Activated T-cell treated with anti-CD3 and anti-CD28 coated beads, Interleukin-2, amount 50 U/mL, for 48 hours (primary cell): ENCODE measurements at places on chromosomes 1 and 21.
A peak's percentile ranks its signal among the peaks of the same experiment; 100 is the strongest.

GRCh38 chr21:37871121-37871862, 45.0 kb downstream of the KCNJ6 start:
- DNase-seq: no peak

DNA sequence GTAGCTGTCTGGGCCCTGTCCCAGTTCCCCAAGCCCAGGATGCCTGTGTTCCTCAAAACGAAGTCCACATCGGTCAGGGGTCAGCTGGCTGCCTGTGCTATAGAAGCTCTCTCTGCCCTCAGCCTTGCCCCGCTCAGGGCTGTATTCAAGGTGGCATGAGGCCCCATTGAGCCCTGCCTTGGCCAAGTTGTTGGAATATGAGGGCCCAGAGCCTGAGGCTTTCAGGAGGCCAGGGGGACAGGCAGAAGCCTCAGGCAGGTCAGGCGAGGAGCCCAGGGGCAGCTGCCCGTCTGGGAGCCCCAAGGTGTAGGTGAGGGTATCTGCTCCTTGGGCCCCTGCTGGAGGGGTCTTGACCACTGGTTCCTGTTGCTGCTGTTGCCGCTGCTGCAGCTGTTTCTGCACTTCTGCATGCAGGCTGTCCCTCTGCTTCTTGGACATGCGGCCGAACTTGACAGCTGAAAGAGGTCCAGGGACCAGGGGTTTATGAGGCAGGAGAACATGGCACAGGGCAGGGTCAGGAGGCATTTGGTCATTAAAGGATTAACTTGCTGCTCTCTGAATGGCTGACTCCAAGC, 9.8 kb upstream of the LINGO4 start:
- DNase-seq: no peak

GRCh38 chr1:43358746-43359693, at the start of gene CDC20:
TSS of gene CDC20 (plus strand) at chr1:43358981. CDS start at chr1:43359216, 235 bp downstream.
- DNase-seq: peak; percentile 100

DNA sequence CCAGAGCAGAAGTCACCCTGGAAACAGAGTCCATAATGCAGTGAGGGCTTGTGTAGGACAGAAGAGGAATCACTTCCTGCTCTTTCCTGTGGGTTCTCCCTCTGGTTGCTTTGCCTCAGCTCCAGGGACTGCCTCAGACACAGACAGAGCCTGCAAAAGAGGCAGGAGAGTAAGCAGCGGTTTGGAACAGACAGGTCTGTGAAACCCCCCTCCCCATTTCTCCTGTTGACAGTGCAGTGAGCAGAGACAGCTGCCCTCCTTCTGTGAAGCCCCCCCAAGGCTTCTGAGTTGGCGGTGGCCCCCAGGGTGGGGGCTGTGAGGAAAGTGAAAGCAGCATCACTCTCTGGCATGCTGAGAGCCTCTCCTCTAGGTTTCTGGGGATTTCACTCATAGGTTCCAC, 53.0 kb downstream of the MAB21L3 start:
- DNase-seq: no peak

DNA sequence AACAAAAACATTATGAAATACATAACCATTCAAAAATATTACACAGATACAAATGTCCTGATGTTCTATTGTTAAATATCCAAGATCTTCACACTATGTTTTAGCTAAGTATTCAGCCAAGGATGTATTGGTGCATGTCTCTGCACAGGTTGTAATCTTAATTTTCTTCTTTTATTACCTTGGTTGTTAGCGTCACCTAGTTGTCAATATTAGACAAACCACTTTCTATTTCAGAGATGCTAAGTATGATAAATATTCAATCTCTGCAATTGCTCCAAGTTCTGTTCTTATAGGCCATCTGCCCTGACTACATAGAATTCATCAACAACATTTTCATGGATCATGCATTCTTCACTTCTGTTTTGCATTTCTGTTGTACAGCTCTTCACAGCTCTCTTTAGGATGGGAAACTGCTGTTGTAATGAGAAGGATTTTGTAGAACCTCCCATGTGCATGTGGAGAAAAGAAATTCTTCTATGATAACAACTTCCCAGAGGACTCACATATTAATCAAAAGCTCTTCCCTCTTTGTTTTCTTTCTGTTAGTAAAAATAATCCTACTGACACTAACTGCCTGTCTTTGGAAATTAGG, 380.1 kb downstream of the NUF2 start:
- DNase-seq: no peak

DNA sequence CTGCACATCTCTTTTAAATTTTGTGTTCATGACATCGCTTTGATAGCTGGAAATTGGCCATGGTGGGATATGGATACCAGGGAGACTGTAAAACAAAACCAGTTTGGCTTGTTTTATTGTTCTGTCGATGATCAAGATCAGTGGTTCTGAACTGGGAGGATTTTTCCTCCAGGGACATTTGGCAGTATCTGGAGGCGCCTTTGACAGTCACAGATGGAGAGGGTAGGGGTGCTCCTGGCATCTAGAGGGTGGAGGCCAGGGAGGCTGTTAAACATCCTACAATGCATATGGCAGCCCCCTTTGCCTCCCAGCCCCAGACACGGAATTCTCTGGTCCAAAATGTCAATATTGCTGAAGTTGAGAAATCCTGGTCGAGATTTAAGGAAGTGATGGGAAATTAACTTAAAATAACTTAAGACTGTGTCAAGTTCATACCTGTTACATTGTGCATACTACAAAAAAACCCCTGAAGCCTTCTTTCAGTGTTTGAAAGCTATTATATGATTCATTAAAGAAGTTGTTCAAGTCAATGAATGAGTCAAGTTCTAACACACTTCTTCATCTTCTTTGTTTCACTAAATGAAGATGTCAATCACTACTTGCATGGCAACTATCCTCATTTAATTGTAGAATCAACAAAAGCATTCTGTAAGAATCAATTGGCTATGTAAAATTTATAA, 150.9 kb downstream of the KCNJ6 start:
- DNase-seq: no peak

- DNase-seq: no peak
Measured at GRCh38 chr1:62230718-62231117, 36.1 kb downstream of the L1TD1 start.

- no peak for DNase-seq
Measured at GRCh38 chr1:241775021-241775420, 73.0 kb upstream of the EXO1 start.
